Stimulated activated CD4-positive, alpha-beta T cell treated with anti-CD3 and anti-CD28 coated beads, Interleukin-4, amount 100 ng/mL, for 24 hours (primary cell): ENCODE measurements at places on chromosomes 3 and 15.

DNA sequence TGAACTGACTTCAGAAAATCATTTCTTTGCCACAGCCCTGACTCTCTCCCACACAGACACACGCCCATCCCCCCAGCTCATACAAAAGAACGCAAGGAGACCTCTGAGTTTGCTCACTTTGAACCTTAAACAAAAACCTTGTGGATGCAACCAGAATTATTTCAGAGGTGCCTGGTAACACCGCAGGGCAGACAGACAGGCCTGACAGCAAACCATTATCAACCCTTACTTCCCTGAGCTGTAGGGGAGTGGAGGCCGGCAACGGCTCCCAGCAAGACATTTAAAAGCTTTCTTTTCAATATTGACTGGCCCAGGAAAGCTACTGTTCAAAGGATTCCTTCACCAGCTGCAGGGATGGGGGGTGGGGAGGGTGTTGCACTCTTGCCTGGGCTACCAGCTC lies 2.0 kb upstream of the EFCC1 start:
- no peak for DNase-seq

- no peak for DNase-seq
Observed at GRCh38 chr3:39184968-39185285, 7.5 kb downstream of the XIRP1 start.

DNA sequence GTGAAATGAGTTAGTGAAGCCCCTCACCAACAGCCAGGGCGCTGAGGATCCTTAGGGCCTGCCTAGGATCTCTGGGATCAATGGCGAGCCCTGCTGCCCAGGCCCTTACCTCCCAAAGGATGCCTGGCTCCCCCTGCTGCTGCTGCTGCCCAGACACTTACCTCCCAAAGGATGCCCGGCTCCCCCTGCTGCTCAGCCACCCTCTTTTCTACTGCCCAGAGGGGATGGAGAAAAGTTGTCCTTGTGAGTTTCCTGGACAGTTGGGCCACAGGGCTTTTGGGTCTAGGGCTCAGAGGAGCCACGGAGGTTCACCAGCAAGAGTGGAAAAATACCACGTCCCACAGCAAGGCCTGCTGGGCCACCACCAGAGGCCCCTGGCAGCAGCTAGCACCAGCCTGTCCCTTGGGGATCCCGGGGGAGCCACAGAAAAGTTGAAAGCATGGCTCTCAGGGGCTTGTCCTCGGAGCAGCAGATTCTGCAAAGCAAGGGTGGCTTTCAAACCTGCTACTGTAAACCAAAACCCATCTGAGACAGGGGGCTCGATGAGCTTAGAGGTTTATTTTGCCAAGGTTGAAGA lies 59.4 kb downstream of the SLC6A6 start:
- DNase-seq = peak; percentile 36

DNA sequence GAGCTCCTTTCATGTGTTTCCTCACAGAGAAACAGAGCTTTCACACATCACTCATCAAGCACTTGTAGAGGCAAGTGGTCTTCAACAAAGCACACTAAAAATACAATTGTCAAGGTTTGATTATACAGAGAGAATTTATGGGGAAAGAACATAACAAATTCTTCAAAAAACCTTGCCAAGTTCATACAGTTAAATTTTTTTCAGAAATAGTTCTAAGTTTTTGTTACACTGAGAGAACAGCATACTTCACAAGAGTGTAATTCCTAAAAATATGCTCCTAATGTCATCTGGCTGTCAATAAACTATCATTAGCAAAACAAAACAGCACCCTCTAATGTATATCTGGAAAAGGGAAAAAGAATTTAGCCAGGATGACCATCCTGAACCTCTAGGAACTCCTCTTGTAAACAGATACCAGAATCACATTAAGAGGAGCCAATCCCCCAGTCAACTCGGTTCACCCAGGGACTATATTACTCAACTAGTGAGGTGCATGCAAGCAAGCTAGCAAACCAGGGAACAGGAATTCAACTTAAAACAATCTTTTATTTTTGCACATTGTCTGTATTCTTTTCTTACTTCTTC lies 63.3 kb downstream of the RAD18 start:
- no peak for DNase-seq

DNA sequence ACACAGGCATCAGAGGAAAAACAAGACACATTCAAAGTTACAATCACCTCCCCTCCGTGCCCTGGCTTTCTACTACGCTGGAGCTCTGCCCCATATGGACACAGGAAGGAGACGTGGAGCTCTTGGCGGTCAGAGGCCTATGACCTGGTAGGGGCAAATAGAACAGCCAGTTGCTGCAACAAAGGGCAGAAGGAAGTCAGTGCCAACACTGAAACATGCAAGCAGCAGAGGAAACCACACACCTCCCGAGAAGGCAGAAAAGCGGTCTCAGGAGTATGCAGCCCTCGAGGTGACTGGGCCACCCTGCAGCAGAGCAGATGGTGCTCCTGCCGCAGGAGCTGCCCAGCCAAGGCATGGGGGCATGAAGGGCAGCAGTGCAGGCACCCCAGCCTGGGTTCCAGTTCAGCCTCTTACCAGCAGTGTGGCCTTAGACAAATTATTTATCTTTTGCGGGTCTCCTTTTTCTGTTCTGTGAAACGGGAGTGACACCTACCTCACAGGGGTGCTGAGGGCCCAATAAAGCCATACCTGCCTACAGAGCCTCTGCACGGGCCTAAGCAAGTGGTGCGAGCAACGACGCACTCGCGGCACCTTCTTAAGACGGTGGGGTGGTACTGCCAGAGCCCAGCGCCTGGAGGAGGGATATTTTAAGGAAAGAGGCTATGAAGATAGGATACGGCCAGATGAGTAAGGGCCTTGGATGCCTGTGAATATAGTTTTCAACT lies 8.6 kb downstream of the ZXDC start:
- no peak for DNase-seq

DNA sequence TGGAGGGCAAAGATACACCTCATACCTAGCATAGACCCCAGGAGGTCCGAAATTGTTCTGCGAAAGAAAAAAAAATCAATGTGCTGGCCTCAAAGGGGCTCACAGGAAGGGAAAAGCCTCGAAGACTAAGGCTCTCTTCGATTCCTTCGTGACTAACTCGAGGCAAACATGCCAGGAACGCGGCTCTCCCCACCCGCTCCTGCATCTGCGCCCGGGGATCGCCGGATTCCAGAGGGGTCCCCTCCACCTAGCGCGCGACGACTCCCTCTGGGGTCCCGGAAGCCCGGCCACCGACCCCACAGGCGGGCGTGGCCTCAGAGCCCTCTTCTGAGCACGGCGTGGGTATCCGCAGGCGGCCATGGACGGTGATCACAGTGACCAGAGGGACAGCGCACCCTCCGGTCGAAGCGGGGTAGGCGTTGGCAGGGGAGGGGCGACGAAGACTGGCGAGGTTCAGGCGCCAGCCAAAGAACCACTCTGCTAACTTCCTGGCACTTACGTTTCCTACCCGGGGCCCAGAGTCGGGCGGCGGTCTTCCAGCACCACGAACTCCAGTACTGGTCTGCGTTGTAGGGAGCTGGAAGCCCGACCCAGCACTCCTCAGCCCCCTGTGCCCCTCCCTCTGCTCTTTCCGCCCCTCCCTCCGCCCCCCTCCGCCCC lies 515 bp upstream of the EIF3J start:
- DNase-seq = no peak

DNA sequence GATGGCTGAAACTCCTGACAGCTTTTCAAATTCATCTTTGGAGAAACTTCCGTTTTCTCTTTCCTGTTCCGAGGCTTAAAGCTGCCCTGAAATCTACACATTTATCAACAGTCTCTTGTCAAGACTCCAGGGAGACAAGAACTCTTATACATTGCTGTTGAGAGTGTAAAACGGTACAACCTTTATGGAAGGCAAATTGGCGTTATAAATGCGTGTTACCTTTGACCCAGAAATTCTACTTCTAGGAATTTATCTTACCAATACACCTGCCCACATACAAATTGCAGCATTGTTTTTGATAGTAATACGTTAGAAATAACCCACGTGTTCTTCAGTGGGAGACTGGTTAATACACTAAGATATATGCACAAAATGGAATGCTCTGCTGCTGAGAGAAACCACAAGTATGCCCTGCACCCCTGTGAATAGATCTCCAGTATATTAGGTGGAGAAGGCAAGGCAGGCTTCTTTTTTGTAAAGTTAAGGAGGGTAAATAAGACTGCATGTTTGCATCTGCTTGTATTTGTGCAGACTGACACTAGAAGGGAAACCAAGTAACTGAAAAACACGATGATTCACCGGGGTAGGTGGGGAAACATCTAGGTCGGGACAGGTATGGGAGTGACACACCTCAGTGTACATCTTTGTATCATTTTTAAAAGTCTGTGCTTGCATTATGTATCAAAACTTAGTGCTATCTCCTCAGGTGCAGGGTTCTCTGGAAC lies 97.5 kb downstream of the IGF1R start:
- DNase-seq = no peak

GRCh38 chr3:128266453-128266852 lies 113.2 kb downstream of the EEFSEC start:
- no peak for DNase-seq

- no peak for DNase-seq
Observed at GRCh38 chr3:134350861-134351311, 23.4 kb downstream of the AMOTL2 start.

- DNase-seq = no peak
Observed at GRCh38 chr3:82145742-82146141, 384.3 kb upstream of the GBE1 start.

- DNase-seq = no peak
Observed at GRCh38 chr15:98123297-98123696, 162.8 kb downstream of the ARRDC4 start.

GRCh38 chr15:42089942-42090341 lies 4.4 kb downstream of the PLA2G4D start:
- no peak for DNase-seq

DNA sequence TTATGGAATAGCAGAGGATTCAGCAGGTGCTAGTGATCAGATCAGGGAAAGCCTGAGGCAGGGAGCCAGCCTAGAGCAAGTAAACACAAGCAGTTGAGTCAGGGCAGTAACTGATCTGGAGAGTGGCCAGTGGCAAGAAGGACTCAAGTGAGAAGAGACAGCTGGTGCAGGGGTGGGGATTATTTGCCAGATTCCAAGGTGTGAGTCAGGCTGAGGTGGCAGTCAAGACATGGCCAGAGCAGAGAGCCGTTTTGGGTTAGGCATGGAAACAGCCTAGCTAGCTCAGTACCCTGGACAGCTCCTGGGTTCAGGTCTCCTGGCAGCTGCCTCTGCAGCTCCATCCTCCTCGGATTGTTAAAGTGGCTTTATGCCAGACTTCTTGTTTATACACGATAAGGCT lies 281.9 kb upstream of the ONECUT1 start:
- DNase-seq = no peak

- no peak for DNase-seq
Observed at GRCh38 chr15:88537591-88538317, 8.7 kb downstream of the DET1 start.

- DNase-seq = no peak
Observed at GRCh38 chr3:29382409-29382808, 101.5 kb downstream of the RBMS3 start.

GRCh38 chr15:72135719-72136118 lies 17.5 kb downstream of the SENP8 start:
- DNase-seq = no peak

- no peak for DNase-seq
Observed at GRCh38 chr3:25465266-25465860, 37.3 kb downstream of the RARB start.
